ENCODE measurements at places on chromosomes 16 and 17.

GRCh38 chr16:24939738-24940137 lies 75.4 kb downstream of the ARHGAP17 start:
- DNase-seq: no peak

DNA sequence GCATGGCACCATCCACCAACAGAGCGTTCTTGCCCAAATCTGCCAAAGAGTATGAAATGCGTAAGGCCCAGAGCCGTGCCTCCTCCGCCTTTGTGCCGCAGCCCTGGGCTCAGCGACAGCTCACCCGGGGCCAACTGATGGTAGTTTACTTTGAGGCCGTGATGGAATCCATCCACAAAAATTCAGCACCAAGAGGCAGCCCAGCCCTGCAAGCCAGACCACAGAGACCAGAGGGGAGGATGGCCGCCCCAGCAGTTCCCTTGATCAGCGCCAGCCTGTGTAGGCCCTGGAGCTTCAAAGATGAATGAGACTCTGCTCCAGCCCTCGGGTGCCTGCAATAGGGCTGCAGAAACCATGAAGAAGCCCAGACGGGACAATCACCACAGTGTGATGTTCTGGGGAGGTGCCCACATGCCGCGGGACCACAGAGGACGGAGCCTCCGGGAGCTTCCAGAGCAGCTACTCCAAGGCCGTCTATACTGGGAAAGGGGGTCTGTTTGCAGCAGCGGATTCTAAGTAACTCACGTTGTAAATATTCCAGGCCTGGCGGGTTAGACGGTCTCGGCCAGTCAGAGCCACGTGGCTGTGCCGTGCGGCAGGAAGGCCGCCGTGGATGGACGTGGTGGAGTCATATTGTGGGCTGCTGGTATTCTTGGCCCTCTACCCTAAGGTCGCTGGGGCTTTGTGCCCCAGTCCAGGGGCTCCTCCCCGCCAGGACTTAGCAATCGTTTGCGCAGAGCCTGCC lies 80.3 kb downstream of the RBFOX3 start:
- DNase-seq: no peak

DNA sequence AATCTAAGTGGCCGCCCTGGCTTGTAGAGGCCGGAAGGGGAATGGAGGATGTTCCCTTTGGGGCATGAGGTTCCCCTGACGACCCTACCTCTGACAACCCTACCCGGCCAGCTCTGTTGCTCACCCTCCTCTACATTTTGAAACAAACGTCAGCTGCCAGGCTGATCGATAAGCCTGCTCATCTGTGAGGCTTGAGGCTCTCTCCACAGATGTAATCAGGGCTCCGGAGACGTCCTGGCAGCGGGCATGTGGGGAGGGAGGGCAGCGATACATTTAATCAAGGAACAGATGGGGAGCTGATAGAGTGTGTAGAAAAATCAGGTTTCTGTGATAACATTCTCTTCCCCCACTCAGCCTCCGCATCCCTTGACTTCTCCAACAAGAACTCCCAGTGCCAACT lies 212.3 kb upstream of the SDK2 start:
- DNase-seq: no peak

DNA sequence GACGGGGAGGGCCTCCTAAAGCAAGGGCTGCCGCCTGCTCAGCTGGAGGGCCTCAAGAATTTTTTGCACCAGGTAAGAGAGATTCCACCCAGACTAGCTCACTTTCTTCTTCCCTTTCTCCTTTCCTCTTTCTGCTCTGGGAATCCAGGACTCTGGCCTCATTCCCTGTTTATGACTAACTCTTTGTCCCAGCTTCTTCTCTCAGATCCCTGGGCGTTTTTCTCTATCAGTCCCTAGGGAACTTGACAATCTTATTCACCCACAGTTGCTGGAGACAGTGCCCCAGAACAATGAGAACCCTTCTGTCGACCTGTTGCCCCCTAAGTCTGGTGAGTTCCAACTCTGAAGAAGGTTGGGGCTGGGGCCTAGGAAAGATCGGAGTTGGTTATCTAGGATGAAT lies 15.6 kb downstream of the CNTROB start:
- DNase-seq: no peak

- no peak for DNase-seq
Observed at GRCh38 chr17:83187782-83188311, 108.4 kb downstream of the METRNL start.

GRCh38 chr17:55159251-55159650 lies 105.5 kb upstream of the HLF start:
- DNase-seq: peak; percentile 24

GRCh38 chr17:41617136-41617535 lies 4.6 kb upstream of the KRT16 start:
- no peak for DNase-seq

DNA sequence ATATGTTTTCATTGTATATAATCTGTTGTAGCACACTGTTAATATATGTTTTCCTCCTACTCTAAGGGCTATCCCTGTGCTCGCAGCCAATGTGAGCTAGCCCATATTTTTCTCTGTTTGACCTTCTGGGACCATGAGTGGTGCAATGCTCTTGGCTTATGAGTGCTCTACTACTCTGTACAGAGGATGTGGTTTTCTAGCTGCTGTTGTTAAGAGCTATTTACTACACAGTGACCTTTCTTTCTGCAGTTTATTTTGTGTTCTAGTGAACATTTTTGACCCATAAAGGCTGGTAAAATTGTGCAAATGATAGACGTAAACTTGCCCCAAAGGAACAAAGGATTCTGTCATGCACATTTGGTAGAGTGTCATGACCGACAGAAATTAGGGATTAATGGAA lies 84.1 kb upstream of the CPHXL start:
- no peak for DNase-seq

DNA sequence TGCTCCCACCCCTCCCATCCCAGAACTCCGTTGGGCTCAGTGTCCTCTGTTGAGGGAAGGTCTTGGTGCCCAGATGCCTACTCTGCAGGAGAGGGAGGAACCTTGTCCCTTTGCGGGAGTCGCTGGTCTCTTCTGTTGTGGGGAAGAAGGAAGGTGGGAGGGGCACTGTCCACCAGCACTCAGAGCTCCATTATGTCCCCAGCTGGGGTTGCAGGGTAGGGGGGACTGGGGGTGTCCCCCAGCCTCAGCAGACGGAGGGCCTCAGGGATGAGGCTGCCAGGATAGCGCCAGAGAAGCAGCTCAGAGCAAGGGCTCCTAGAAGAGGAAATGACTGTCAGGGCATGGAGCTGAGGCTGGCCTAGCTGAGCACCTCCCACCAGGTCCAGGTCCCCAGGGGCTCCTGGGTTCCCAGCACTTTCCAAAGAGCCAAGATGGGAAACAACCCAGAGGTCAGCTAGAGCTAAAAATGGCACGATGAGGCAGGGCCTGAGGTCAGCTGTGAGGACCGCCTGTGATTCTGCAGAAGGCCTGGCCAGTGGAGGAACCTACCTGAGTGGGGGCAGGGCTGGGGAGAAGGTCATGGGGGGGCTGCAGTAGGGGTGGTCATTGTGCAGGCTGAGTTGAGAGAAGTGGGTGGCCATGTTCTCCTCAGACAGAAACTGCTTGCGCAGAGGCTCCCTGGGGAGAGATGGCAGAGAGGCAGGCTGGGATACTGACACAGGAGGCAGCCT lies 893 bp downstream of the HCFC1R1 start:
- peak; percentile 65 for DNase-seq

DNA sequence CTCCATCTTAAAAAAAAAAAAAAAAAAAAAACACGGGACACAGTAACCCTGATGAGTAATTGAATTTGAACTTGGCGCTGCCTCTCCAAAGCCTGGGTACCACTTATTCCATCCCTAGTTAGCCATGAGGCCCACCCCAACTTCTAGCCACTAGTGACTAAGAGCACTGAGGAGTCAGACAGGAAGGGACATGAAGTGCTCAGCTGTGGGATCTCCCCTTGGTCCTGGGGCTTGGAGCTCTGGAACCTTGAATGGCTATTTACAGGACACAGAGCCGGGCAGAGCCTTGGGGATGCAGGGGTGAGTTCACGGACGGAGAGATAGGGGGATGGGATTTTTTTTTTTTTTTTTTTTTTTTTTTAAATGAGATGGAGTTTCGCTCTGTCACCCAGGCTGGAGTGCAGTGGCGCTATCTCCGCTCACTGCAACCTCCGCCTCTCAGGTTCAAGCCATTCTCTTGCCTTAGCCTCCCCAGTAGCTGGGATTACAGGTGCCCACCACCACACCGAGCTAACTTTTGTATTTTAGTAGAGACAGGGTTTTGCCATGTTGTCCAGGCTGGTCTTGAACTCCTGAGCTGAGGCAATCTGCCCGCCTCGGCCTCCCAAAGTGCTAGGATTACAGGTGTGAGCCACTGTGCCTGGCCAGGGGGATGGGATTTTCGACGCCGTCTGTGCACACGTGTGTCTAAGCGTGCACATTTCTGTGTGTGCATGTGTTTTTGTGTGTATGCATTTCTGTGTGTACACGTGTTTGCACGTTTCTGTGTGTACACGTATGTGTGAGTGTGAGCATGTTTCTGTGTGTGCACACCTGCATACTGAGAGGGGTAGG lies 20.4 kb upstream of the CIBAR2 start:
- DNase-seq: no peak

- DNase-seq: no peak
Observed at GRCh38 chr17:68591583-68591982, 9.6 kb downstream of the FAM20A start.

DNA sequence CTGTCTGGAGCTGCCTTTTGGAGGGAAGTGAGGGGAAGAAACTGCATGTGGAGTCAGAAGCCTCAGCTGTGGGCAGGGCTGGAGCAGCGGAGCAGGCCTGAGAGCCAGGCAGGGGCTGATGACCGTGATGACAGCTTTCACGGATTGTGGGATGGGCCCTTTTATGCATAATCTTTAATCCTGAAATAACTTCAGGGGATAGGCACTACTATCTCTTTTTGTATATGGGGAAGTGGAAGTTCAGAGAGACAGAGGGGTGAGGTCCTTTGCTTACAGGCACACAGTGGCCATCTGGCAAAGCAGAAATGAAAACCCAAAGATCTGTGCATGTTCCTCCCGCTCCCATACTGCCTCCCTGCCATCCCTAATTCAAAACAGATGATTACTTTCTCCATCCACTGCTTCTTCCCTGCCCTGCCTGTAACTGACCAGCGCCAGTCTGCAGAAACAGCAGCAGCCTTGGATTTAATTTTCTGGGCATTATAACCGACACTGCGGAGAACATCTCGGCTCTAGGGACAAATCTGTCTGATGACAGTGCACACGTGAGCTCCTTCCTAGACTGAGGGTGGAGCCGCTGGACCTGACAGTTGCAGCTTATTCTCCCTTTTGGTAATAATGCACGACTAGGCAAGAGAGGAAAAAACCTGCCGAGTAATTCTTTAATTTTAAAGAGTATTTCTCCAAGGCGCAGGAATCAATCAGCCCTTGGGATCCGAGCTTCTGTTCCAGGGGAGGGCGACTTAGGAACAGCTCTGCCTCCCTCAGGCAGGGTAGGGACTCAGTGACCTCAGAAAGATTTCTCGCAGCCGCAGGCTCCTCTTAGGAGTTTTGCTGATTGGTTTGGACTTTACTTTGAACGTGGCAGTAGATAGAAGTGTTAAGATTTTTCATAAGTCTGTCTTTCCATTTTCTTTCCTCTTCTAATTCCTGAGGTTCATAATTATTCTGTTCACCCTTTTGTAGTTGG lies 95.4 kb downstream of the UTP18 start:
- DNase-seq: peak; percentile 26

GRCh38 chr17:2904135-2904534 lies 107.9 kb downstream of the RAP1GAP2 start:
- DNase-seq: peak; percentile 33

- DNase-seq: peak; percentile 95
Observed at GRCh38 chr17:40307001-40307730, 1.8 kb upstream of the RARA start.

DNA sequence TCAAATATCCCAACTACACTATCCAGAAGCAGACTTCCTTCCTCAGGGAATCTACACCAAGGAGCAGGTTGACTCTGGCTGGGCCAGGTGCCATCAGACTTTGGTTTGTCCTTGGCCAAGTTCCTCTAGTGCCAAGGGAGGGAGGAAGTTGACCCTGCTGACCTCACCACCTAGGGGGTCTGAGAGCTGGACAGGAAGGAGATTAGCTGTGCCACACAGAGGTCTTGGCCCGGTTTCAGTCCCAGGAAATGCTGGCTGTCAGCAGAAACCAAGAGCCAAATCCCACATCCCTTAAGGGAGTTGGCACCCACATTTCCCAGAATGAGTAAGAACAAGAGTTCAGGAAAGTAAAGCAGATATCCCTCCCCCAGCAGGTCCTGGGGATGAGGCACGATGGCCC lies 178.2 kb downstream of the SALL1 start:
- no peak for DNase-seq

- DNase-seq: no peak
Observed at GRCh38 chr17:73693071-73693470, 48.8 kb upstream of the SDK2 start.

- peak; percentile 84 for DNase-seq
Observed at GRCh38 chr17:16040710-16041251, 41.2 kb downstream of the TTC19 start.

DNA sequence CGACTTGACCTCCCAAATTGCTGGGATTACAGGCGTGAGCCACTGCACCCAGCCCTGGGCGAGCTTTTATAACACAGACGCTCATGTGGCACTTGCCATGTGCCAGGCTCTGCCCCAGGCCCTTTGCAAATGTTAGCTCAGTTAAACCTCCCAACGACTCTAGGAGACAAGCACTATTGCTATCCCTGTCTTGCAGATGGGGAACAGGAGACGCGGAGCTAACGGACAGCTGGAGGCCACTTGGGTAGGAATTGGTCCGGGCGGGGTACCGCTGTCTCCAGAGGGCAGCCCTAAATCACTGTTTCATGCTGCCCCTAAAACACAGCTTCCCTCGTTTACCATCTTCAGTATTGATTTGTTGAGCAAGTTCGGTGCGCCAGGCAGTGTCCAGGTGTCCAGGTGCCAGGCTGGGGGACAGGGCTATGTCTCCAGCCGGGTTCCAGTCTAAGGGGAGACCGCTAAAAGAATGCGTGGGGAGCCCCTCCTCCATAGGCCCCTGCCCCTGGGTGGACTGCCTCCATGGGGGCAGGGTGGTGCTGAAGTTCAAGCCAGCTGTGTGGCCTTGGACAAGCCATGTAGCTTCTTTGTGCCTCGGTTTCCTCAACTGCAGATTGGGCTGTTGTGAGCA lies 23.7 kb downstream of the TMEM235 start:
- no peak for DNase-seq

DNA sequence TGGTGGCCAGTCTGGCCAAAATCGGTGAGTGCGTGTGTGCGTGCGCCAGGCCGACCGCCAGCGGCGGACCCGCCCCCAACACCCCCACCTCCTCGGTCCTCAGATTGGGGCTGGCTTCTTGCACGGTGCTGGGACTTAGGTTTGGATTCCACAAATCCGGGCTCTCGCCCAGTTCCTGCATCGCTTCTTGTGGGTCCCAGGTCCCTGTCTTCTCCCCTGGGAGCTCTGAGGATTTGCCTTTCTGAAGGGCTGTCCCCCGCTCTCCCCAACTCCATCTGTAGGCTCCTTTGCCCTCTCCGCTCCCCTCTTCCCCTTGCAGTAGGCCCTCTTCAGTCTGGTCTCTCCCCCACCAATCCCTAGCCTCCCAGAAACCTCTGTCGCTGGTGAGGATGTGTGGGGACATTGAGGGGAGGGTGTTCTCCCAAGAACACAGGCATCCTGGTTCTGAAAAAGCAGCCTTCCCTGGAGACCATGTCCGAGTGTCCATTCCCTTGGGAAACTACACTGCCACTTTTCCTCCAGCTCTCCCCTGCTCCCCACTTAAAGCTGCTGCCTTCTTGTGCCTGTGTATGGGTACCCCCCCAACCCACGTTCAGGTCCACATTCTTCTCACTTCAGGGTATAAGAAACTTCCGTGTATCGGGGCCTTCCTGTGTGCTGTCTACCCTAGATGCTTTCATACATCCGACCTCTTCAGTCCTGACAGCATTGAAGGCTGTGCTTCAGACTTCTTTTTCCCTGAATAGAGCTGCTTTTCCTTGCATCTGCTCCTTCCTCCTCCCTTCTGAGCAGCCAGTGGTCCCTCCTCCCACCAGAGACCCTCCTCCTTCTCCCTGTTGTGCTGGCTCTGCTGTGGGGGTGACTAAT lies 632 bp downstream of the SLC9A5 start:
- DNase-seq: peak; percentile 29

Measured in EH (cell line).